ENCODE measurements at places on chromosomes 6 and 20. TPM values are rescaled to one million over a fixed set of nuclear protein-coding genes. Genes with fewer than 3 reads are reported as not detected.

Gene ID4
- 3.7 TPM for total RNA-seq

Gene ZC2HC1B
- not detected for total RNA-seq

- DNase-seq, result no peak
- no peak overlapping the region for H3K27ac ChIP-seq
- H3K4me3 ChIP-seq, result no peak overlapping the region
- H3K27me3 ChIP-seq, result no peaks in the 10 kb centered on the region
- no peaks in the 10 kb centered on the region for H3K4me1 ChIP-seq
Observed at GRCh38 chr6:84166395-84166794, 61.0 kb downstream of the CEP162 start.

- no peak for DNase-seq
- H3K4me3 ChIP-seq, result no peak overlapping the region
- no peak overlapping the region for H3K27ac ChIP-seq
- H3K36me3 ChIP-seq, result no peaks in the 10 kb centered on the region
- H3K4me1 ChIP-seq, result no peaks in the 10 kb centered on the region
Observed at GRCh38 chr6:14642136-14642505, 524.5 kb downstream of the CD83 start.
